ENCODE measurements at places on chromosomes 5 and 9.

DNA sequence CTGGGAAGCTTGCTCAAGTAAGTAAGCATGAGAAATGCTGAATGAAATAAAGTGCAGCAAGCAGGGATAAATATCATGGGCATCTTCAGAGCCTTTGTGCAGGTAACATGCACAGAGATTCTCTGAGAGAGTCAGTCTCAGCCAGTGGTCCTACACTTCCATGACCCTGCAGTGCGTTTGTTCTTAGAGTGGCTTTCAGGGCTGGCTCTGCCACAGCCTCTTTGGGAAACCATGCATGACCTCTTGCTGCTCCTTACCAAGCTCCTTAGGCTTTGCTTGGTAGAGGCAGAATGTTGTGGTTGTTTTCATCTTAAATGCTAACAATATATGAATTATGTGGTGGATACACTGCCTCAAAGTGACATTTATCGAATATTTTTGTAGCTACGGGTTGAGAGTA lies 5.4 kb downstream of the SYK start:
- DNase-seq = no peak

DNA sequence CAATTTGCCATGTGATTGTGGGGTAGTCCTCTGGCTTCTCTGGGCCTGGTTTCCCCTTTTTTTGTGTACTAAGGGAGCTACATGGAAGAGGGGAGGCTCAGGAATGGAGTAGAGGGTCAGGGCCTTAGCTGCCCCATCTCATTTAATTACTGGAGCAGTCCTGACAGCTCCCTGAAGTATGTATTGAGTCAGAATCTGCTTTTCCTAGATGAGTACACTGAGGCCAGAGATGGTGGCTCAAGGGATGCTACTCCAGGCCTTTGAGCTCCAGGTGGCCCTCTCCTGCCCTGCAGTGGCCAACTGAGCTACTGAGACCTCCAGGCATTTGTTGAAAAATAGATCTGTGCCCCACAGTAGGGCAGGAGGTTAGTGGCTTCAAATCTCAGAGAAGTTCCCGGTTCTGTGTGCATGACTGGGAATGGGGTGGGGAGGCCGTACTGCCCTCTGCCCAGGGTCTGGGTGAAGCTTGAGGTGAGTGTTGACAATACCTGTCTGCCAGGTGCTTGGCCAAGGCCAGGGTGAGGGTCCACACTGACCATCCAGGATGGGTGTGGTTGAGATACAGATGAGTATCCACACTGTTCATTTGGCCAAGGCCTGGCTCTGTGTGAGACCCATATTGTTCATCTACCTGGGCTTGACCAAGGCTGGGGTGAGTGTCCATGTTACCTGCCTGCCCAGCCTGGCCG lies 45.7 kb downstream of the CXXC5 start:
- DNase-seq = no peak

GRCh38 chr9:130785053-130785452 lies 50.0 kb upstream of the ABL1 start:
- no peak for DNase-seq

DNA sequence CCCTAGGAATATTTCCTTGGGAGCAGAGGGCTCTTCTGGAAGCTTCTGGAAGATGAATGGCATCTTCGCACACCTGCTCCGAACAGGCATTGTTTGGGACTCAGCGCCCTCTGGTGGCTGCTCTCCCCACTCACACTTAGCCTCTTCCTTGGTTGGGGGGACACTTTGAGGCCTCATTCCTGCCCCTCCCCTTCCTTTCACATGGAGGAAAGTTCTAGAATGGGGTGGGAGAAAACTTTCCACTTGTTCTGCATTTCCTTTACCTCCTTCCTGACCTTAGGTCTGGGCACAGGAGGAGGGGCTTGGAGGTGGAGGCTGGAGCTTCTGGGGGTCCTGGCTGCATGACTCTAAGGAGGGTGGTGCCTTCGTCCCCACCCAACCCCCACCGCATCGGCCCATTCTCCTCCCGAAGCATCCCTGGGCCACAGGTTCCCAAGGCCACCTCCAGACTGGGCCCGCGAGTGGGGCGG lies 19.3 kb upstream of the SMIM32 start:
- peak; percentile 50 for DNase-seq

GRCh38 chr9:123848447-123849085 lies 81.4 kb downstream of the DENND1A start:
- DNase-seq = no peak

GRCh38 chr5:58787987-58788386 lies 205.1 kb downstream of the RAB3C start:
- DNase-seq = peak; percentile 27

DNA sequence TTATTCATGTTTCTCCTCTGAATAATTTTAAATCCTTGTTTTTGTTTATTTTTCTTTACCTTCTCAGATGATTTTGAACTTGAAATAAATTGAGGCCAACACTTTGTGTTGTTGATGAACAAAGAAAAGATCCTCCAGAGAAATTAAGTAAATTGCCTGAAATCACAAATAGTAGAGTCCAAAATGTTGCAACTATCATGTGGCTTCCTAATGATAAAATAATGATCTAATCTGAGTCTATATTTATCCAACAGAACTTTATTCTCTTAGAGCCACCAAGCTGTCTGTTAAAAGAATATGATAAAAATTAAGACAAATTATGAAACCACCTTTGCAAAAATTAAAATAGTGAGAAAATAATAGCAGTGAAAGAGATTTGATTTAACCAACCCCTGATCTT lies 132.2 kb upstream of the SPEF2 start:
- no peak for DNase-seq

- DNase-seq = peak; percentile 16
These were observed 37.2 kb downstream of the MRPS27 start for GRCh38 chr5:72282878-72283277.

- no peak for DNase-seq
These were observed 353.1 kb downstream of the TLE4 start for GRCh38 chr9:79924836-79925235.

DNA sequence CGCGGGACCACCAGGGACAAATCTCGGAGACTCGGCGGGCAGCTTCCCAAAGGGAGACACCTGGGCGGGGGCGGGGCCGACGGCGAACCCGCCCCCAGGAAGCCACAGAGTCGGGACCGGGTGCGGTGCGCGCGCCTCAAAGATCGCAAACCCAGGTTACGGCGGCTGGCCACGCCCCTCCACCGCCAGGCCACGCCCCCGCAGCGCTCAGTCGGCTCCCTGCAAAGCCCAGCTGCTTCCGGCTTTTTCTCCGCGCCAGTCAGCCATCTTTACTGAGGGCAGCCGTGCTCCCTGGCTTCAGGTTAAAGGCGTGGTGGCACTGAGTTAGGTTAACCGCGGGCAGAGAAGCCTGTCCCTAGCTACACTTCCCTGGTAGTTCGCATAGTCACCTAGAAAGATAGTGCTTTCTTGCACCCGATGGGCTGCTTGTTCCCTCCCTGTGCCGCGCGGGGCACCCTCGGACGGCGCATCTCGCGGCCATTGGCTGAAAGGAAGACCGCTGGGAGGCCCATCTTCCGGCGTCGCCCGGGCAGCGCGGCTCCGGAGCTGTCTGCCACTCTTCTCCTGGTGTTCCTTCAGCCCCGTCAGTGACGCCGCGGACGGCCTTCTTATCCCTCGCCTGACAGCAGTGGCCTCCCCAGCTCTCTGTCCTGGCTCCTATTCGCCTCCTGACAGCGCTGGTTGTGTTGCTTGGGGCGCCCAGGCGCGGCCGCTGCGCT lies at the start of gene TBC1D2:
Gene TBC1D2 (minus strand): TSS at position 72 of the 719 bp plus-strand sequence. CDS start 108 bp downstream, outside the sequence.
- DNase-seq = peak; percentile 96

GRCh38 chr9:113886933-113887332 lies 10.8 kb downstream of the ZNF618 start:
- DNase-seq = no peak
